Urinary bladder (tissue), 4 donors: ENCODE measurements at places on chromosomes 13 and 19. TPM values are rescaled to one million over a fixed set of nuclear protein-coding genes. Genes with fewer than 3 reads are reported as not detected.

GRCh38 chr13:79642596-79642995, 161.6 kb downstream of the NDFIP2 start:
- DNase-seq, result no peak

DNA sequence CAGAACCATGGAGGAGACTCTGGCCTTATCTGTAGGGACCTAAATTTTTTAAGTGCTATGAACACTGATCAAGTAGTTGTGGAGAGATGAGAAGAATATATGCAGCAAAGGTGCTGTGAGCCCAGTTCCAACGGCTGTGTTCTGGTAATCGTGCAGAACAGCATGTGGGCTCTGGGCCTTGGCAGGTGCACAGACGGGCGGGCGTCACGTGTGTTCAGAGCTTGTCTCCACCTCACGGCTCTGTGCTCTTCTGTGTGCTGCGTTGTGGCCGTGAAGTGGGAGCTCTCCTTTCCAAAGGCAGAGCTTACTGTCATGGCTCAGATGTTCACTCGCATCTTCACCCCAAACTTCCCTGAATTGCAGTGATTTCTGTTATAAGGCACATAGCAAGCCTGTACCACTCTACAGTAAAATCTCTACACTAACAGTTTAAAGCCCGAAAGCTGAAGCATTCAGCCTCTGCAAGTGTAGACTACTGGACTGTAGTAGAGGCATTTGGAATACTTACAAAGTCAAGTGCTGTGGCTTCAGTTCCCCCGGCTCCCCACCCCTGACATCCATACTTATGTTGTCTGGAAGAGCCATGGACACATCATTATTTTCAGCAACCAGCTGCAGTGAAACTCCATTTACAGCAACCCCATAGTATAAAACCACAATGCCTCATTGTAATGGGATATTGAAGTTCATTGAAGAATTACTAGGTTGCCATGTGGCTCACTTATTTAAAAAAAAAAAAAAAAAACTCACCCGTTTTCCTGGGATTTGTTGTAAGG, 27.5 kb upstream of the TEX29 start:
- DNase-seq, result no peak

- no peak for DNase-seq
These were observed 93.4 kb downstream of the COL4A1 start for GRCh38 chr13:110213461-110214074.

DNA sequence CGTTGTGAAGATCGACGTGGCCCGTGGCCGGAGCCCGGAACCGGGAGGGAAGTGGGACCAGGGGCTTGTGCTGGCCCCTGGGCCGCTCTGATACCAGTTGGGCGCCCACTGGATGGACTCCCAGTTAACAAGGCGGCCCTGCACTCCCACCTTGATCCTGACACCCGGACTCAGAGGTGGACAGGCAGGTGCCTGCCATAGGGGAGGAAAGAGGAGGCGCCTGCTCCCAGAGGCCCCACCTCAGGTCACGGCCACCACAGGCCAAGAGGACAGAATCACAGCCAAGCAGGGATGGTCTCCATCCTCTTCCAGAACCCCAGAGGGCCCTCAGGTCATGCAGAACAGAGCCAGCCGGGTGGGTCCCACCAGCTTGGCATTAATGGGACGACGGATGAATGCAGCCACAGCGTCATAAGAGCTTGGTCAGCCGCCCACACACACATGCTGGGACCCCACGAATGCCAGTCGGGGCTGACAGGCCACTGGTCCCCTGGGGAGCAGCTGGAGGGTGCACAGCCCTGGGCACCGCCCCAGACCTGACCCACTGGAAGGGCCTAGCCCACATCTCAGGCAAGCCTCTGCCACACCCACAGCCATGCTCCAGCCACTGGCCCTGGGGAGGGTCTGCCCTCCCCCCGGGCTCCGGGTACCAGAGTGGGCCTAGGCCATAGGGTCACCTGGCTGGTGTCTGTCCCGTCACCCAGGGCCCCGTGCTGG, 9.6 kb upstream of the KLF16 start:
- no peak for DNase-seq

GRCh38 chr13:39496506-39496905, 106.5 kb downstream of the LHFPL6 start:
- no peak for DNase-seq

GRCh38 chr13:107088061-107088460, 520.1 kb upstream of the ARGLU1 start:
- DNase-seq, result no peak

GRCh38 chr19:3585301-3586126, at the start of gene GIPC3:
Gene GIPC3, plus strand, starts transcription at chr19:3585478. Its CDS starts 120 bp downstream, at chr19:3585598.
- no peak for DNase-seq

DNA sequence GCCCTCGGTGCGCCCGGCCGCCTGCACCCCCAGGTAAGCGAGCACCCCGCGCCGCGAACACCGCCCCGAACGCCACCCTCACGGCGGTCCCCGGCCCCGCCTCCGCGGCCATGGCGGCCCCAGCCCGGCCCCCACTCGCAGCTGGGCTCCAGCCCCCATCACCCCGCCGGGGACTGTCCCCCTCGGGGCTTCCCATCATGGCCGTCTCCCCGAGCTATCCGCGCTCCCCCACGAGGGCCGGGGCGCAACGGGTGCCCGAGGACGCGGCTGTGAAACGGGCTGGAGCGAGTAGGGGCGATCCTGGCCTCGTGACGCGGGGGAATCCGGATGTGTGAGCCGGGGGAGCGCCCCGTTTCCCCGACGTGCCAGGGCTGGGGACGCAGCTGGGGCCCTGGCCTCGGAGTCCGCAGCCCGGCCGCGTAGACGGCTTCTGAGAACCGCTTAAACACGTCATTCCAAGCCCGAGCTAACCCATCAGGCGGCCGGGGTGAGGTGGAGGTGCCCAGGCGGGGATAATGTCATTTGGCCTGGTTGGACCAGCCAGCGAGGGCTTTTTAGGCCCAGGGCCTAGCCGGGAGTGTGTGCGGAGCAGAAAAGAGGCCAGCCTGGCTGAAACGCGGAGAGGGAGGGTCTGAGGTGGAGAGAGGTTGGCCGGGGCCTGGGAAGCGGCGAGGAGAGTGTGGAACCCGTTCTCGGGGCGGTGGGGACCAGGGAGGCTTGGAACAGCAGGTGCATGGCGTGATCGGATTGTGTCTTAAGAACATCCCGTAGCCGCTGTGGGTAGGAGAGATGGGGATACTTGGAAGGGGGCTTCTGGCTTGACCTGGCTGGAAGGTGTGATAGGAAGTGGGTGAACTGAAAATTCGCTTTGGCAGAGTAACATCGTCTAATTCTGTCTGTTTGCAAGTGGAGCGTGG, 550 bp downstream of the CERS4 start:
- no peak for DNase-seq

DNA sequence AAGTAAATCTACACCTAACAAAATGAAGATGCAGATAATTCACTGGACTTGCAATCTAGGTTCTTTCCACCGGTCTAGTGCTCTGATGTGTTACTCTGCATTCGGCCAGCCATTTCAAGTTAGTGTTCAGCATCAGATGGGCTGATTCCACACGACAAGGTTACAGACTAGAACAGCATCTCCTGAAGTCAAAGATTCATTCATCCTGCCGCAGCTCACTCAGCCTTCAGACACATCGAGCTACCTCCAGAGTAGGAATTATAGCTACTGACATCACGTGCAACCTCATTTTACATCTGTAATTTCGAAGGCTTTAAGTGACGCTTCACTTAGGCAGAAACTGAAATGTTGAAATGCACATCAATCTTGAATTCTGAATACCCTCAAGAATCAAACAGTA, 76.5 kb downstream of the LHFPL6 start:
- DNase-seq, result no peak

DNA sequence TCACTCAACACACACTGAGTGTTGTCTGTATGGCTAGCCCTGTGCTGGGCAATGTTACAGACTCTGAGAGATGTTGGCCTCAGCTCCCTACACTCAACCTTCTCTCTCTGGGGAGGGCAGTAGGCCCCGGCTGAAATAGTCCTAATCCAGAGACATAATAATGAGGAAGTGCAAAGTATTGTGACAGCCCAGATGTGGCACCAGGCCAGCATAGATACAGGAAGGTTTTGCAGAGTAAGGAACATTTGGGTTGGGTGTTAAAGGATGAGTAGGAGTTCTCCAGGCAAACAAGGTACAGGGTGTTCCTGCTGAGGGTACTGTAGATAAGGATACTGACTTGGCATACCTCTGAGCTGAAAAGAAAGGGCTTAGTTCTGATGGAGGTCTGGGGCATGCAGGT, 2.4 kb downstream of the LIN7B start:
- DNase-seq, result no peak

ZNF723 gene
- total RNA-seq, result not detected

GAS6 gene
- 55.1 TPM for total RNA-seq

PGLYRP2 gene
- total RNA-seq, result not detected
